ENCODE measurements at places on chromosomes 11 and 22. TPM values are rescaled to one million over a fixed set of nuclear protein-coding genes. Genes with fewer than 3 reads are reported as not detected.

- no peak for DNase-seq
Measured at GRCh38 chr11:44424841-44425240, 114.9 kb upstream of the ALX4 start.

MMP7 gene
- polyA plus RNA-seq = 26.0 TPM

STIM1 gene
- polyA plus RNA-seq = 37.1 TPM

DNA sequence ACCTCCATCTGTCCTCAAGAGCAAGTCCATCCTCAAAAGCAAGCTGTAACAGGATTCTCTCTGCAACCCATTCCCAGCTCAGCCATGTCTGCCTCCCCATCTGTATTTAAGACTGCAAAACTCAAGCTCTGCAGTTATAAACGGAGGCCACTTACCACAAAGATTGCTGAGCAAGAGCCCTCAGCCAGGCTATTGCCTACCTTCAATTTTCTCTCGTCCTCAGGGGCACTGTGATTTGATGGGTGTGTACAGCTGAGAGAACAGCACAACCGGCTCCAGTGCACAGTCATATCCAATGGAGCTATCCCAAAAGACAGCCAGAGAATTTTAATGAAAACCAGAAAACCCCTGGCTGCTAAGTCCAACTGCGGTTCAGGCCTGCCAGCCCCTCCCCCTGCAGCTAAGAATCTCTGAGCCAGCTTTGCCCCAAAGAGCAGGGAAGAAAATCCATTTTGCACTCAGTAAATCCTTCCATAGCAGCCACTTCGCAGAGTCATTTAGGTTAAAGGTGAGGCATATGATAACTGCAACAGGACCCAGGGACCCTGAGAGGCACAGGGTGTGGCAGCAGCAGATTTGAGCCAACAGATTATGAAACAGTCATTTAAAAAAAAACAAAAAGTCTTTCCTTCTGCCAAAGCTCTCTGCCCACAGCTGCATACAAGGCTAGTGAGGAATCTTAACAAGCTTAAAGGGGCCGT lies 37.6 kb downstream of the RAB30 start:
- DNase-seq = no peak

- DNase-seq = no peak
Measured at GRCh38 chr22:29270475-29271271, 2.6 kb downstream of the EWSR1 start.

DNA sequence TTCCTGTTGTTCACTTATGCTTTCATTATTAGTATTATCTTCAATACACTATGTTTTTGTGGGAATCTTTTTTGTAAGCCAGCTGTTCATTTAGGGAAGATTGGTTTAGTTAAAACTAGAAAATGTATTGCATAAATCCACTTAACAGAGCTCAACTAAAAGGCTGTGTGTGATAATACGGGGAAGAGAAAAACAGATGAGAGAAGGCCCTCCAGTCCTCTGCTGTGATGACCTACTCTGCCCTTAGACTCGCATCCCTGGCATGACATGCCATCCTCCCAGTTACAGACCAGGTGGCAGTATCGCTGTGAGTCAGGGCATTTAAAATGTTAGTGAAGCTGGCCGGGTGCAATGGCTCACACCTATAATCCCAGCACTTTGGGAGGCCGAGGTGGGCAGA lies 173.4 kb upstream of the TTC12 start:
- DNase-seq = no peak

GRCh38 chr22:35350539-35351503 lies 30.1 kb upstream of the HMOX1 start:
- DNase-seq = peak; percentile 85

DNA sequence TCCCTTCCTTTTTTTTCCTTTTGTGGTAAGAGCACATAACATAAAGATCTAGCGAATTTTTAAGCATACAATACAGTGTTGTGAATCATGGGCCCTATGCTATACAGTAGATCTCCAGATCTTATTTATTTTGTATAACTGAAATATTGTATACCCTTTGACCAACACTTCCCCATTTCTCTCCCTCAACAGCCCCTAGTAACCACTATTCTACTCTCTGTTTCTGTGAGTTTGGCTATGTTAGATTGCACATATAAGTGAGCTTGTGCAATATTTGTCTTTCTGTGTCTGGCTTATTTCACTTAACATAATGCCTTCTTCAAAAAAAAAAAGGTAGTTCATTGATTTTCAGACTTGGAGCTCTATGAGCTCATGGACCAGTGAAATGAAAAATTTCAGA lies 180.5 kb downstream of the C11orf91 start:
- no peak for DNase-seq

- DNase-seq = no peak
Measured at GRCh38 chr11:12534549-12534948, 139.7 kb upstream of the TEAD1 start.

DNA sequence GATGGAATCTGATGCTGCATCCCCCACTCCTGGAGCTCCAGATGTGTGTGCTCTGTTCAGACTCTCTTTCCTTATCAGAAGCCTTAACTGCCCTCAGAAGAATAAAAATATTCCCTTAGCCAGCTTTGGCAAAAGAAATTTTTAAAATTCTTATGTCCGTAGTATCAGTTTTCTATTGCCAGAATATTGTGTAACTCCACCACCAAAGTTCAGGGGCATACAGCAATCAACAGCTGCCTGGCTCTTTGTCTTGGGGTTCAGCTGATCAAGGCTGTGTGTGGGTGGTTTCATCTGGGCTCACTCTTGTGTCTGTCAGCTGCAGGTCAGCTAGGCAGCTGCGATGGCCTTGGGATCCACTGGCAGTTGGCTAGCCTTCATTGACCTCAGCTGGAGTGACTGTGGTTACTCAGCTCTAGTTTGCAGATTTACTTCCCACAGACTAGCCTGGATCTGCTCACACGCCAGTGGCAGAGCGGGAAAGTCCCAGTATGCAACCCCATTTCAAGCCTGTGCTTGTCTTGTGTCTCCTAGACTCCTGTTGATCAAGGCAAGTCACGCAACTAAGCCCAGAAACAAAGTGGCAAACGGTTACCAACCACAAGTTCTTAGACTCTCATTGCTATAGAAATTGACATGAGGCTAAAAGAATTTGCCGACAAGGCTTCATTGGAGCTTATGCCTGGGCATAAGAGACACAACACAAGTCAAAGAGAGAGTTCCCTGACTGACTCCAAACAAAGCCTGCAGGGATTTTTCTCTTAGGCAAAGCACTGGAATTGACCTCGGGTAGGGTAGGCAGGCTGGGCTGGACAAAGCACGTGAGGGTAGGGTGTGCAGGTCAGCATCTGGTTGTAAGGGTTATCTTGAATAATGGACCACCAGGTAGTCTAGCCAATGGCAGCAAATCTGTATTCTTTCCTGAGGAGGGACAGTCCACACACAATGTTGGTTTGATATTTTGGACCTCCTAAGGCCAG lies 7.5 kb downstream of the TMEM138 start:
- no peak for DNase-seq

DNA sequence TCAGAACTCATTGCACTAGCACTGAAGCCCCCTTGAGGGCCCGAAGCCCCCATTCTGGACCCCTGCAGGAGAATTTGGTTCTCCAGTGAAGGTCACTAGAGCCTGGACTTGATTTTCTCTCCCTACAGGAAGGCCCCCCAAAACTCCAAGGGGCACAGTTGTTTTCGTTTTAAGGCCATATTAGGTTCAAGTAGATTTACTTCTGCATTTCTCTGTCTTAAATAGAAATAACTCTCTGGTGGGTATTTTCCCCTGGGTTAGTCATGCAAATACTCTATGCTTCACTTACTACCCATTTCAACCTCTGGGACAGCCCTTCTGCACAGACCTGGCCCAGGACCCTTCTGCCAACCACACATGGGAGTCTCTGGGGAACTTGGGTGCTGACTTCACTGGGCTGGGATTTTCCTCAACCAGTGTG lies 41.6 kb downstream of the WEE1 start:
- no peak for DNase-seq

- DNase-seq = no peak
Measured at GRCh38 chr22:46052331-46052771, 75.4 kb upstream of the WNT7B start.

- no peak for DNase-seq
Measured at GRCh38 chr11:18704698-18705097, 6.1 kb downstream of the TMEM86A start.

- DNase-seq = no peak
Measured at GRCh38 chr22:39624501-39624821, 53.9 kb downstream of the CACNA1I start.

RASD2 gene
- polyA plus RNA-seq = 1.5 TPM

DNA sequence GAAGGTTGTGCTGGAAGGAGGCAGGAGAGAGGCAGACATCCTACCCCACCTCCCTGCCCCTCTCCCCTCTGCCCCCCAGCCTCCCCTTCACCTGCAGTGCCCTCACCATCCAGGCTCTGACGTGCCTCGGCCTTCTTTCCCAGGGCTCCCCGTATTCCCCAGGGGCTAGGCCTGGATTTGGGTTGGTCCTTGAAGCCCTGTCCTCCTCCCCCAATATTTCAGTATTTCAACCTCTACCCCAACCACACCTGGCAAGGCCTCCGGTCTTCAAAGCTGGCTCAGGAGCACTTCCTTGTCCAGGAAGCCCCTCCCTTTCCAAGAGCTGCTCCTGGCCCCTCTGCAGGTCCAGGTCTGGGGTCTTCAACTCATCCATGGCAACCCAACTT lies 8.6 kb upstream of the PDE2A start:
- no peak for DNase-seq

TMX2 gene
- polyA plus RNA-seq = 123 TPM

TSGA10IP gene
- polyA plus RNA-seq = 0.23 TPM

DCHS1 gene
- polyA plus RNA-seq = 36.1 TPM

DNA sequence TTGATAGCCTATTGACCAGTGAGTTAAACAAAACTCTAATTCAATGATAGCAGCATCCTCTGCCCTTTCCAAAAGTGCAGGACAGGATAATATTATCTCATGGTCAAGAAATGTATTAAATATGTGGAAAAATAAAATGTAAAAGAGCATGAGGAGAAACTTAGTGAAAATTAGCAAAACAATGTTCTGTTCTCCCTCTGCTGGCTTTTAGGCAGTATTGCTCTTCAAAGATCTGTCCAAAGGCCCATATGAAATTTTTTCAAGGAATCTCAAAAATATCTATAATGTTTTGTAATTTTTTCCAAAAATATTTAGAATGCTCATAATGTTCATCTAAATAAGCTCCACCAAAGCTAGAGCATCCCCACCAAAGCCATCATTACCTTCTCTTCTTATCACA lies 8.3 kb upstream of the ARL14EP start:
- DNase-seq = no peak

- no peak for DNase-seq
Measured at GRCh38 chr11:73243093-73243485, 25.0 kb downstream of the P2RY2 start.

TUB gene
- 27.2 TPM for polyA plus RNA-seq

HDHD5 gene
- polyA plus RNA-seq = 33.6 TPM

DNA sequence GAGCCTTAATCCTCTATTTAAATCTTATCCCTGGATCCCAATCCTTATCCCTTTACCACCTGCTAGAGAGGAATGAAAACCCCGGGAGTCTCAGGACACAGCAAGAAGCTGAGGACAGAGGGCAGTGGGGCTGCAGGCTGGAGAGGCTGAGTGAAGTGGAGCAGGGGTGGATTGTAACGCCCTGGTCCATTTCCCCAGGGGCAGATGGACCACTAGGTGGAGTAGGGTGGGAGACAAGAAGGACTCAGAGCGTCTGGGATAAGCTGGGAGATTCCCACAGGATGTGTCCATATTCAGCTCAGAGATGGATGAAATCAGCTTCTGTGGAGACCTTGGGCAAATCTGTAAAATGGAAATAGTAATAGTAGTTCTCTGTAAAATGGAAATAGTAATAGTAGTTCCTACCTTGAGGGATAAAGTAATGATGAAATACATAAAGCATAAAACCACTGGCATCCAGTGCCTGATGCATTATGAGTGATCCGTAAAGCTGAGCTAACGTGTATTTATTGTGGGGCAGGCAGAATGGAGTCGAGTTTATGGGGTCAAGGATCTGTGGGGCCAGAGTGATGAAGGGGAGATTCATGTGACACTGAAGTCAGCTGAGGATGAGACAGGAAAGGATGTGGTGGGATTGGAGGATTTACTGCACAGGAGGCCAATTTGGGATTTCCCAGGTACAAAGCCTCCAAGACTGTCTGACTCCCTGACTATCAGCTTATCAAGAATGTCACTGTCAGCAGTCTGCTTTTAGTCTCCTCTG lies 1.9 kb upstream of the ROBO4 start:
- DNase-seq = no peak

MYO7A gene
- polyA plus RNA-seq = 3.7 TPM

- DNase-seq = no peak
Measured at GRCh38 chr11:68313574-68314202, 1.3 kb downstream of the LRP5 start.

PAX6 gene
- 0.15 TPM for polyA plus RNA-seq

NXPE1 gene
- polyA plus RNA-seq = 0.10 TPM

GRCh38 chr11:87213444-87213843 lies 175.7 kb downstream of the TMEM135 start:
- no peak for DNase-seq

FKBP2 gene
- 72.7 TPM for polyA plus RNA-seq

DNA sequence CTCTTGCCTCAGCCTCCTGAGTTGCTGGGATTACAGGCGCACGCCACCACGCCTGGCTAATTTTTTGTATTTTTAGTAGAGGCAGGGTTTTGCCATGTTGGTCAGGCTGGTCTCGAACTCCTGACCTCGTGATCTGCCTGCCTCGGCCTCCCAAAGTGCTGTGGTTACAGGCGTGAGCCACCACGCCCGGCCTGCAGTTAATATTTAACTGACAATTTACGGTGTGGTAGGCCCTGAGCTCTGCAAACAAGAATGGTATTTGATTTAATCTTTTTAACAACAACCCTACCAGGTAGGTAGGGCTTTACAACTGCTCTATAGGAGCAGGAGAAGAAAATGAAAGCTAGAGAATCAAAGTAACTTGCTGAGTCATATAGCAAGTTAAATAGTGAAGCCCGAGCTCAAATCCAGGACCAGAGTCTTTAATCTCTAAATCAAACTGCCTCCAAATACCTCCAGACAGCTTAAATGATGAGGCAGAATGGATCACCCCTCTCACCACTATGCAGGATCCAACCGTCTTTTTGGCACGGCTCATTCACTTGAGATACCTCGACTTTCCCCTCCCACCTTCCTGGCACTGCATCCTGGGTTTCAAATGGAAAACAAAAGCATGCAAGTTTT lies 9.4 kb downstream of the UEVLD start:
- DNase-seq = no peak

NNMT gene
- 0.48 TPM for polyA plus RNA-seq

GRCh38 chr22:20435436-20436306 lies 2.0 kb downstream of the SCARF2 start:
- DNase-seq = no peak

FOLR2 gene
- 8.7 TPM for polyA plus RNA-seq

- DNase-seq = no peak
Measured at GRCh38 chr11:83540728-83541127, 254.6 kb upstream of the CCDC90B start.

VPREB1 gene
- polyA plus RNA-seq = not detected

Measured in left kidney (tissue), 8 donors.